Activated naive CD8-positive, alpha-beta T cell treated with anti-CD3 and anti-CD28 coated beads, Interleukin-2, amount 50 U/mL, for 24 hours (primary cell): ENCODE measurements at places on chromosomes 3 and 15.

DNA sequence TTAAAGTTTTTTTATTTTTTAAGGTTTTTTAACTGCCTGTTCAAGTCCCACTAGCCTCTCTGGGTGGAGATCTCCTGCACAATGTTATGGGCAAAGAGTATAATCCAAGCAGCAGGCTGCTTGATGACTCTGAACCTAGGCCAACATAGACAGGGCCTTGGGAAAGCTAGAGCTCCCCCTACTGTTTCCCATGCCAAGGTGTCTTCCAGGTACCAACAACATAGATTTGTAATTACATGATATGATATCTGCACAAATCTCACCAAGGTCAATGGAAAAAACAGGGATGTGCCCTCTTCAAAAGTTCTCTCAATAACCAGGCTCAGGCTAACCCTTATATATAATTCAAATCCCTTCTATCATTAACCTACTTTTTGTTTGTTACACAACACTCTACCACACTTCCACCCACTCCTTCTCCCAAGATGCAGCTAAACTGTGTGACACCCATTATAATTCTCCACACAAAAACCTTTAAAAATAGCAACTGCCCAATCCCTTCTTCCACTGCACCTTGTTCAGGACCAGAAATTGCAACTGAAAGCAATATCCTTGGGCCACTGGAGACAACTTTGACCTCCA, 43.8 kb downstream of the RBM15B start:
- peaks cover 22% of the 10 kb centered on the region for H3K36me3 ChIP-seq
- no peaks in the 10 kb centered on the region for H3K27me3 ChIP-seq
- H3K4me3 ChIP-seq: no peak overlapping the region
- no peaks in the 10 kb centered on the region for H3K4me1 ChIP-seq
- no peak overlapping the region for H3K27ac ChIP-seq

- H3K36me3 ChIP-seq: no peaks in the 10 kb centered on the region
- H3K4me1 ChIP-seq: no peaks in the 10 kb centered on the region
- H3K27ac ChIP-seq: no peak overlapping the region
- no peak overlapping the region for H3K4me3 ChIP-seq
Observed at GRCh38 chr3:55860049-55860721, 373.1 kb upstream of the WNT5A start.

DNA sequence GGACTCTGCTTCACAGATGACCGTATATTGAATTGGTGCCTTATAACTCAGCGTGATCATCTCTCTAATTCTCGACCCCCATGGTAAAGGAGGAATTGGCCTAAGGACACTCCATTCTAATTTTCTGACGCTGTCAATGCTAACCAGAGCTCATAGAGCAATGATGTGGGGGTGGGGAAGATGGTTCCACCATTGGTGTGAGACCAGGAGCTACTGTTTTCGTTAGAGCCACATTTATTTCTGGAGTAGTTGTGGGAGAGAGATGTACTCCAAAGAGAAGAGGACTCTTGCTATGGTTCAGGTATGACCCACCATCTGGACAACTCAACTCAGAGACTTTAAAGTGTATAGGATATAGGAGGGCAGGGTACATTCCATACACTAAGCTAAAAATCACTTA, 16.3 kb downstream of the ZBTB38 start:
- H3K36me3 ChIP-seq: no peaks in the 10 kb centered on the region
- peaks cover 10% of the 10 kb centered on the region for H3K27me3 ChIP-seq

DNA sequence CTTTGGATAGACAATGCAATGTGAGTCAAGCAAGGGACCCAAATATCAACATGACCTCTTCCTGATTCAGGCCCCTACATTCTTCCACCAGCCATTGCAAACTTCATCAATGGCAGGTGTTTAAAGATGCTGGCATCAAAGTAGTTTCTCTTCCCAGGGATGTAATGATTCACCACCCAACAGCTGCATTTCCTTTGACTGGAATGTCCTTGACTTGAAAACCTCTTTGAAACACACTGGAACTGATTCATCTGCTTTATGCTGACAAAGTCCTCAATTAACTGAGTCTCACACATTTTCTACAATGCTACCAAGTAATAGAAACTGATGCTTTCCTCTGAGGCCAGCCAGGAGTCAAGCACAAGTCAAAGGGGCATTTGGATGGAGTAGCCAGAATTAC, 385.5 kb downstream of the GBE1 start:
- no peak overlapping the region for H3K4me3 ChIP-seq
- H3K36me3 ChIP-seq: no peaks in the 10 kb centered on the region
- DNase-seq: no peak
- H3K27ac ChIP-seq: no peak overlapping the region

GRCh38 chr15:73922186-73923151, 3.8 kb upstream of the LOXL1 start:
- DNase-seq: no peak
- no peak overlapping the region for H3K27ac ChIP-seq

DNA sequence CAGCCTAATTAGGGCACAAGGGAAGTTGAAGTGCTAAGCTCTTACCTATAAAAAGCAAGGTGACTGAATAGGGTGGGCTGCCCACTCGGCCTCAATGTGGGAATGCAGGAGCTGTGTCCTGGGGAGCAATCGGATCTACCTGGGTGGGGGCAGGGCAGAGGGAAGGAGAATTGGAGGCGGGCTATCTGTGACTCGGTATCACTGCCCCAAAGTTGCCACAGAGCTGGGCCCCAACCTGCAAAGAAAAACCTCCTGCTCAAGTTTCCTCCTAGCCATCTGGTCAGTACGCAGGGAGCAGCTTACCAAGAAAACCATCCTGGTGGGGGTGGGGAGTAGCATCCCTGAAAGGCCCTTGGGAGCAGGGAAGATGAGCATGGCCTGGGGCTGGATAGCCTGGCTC, 10.7 kb downstream of the CIB2 start:
- no peaks in the 10 kb centered on the region for H3K36me3 ChIP-seq
- no peaks in the 10 kb centered on the region for H3K4me1 ChIP-seq
- H3K4me3 ChIP-seq: no peak overlapping the region
- DNase-seq: no peak
- H3K27me3 ChIP-seq: no peaks in the 10 kb centered on the region
- no peak overlapping the region for H3K27ac ChIP-seq

- H3K36me3 ChIP-seq: no peaks in the 10 kb centered on the region
- H3K27ac ChIP-seq: no peak overlapping the region
- no peaks in the 10 kb centered on the region for H3K27me3 ChIP-seq
Observed at GRCh38 chr3:177322881-177323280, 125.6 kb upstream of the TBL1XR1 start.

GRCh38 chr3:52829482-52829881, 990 bp downstream of the ITIH4 start:
- no peaks in the 10 kb centered on the region for H3K36me3 ChIP-seq
- no peak overlapping the region for H3K27ac ChIP-seq
- H3K4me1 ChIP-seq: no peaks in the 10 kb centered on the region
- DNase-seq: no peak

DNA sequence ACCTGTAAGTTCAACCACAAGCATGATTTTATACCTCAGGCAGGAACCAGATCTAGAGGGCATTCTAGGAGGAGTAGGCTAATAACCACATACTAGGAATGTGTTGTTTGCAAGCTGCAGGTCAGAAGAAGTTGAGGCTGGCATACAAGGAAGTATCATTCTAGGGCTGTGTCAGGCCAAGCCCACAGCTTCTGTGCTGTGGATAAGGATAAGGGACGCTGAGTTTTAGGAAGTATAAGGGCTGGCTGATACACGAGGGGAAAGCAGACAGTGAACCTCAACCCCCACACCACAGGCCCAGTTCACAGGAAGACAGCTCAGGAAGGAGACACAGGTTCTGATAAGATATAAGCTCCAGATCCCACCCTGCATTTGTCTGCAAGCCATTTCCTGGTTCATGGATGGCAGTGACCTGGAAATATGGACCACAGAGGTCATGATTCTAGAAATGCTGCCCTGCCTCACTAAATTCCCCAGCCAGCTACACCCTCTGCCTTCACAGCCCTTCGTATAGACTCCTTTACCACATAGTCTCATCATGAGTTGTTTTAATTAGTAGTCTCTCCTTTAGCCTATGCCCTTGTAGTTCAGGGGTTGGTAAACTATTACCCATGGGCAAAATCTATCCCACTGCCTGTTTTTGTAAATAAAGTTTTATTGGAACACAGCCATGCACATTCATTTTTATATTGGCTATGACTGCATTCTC, 260.7 kb downstream of the OPA1 start:
- no peaks in the 10 kb centered on the region for H3K27me3 ChIP-seq
- H3K4me3 ChIP-seq: no peak overlapping the region

DNA sequence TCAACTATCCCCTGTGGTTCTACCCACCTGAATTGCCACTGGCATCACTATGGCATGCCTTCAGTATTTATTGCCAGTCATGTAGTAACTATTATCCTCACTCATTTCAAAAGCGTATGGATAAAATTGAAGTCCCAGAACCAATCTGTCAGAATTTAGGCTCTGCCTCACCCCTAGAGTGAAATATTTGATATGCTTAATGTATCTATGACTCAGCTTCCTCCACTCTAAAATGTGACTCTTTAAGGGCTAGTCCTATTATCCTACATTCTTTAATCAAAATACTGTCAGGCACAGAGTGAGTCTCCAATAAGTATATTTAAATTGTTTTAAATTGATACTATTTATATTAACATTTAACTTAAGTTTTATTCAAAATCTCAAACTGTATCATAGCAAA, 27.6 kb downstream of the ARPP21 start:
- H3K27ac ChIP-seq: no peak overlapping the region
- H3K27me3 ChIP-seq: peaks cover 2% of the 10 kb centered on the region
- no peaks in the 10 kb centered on the region for H3K36me3 ChIP-seq
- H3K4me3 ChIP-seq: no peak overlapping the region
- no peaks in the 10 kb centered on the region for H3K4me1 ChIP-seq

- H3K36me3 ChIP-seq: no peaks in the 10 kb centered on the region
- no peaks in the 10 kb centered on the region for H3K27me3 ChIP-seq
- no peak overlapping the region for H3K27ac ChIP-seq
- DNase-seq: no peak
- H3K4me3 ChIP-seq: no peak overlapping the region
Observed at GRCh38 chr15:35616498-35617271, 70.7 kb upstream of the DPH6 start.

DNA sequence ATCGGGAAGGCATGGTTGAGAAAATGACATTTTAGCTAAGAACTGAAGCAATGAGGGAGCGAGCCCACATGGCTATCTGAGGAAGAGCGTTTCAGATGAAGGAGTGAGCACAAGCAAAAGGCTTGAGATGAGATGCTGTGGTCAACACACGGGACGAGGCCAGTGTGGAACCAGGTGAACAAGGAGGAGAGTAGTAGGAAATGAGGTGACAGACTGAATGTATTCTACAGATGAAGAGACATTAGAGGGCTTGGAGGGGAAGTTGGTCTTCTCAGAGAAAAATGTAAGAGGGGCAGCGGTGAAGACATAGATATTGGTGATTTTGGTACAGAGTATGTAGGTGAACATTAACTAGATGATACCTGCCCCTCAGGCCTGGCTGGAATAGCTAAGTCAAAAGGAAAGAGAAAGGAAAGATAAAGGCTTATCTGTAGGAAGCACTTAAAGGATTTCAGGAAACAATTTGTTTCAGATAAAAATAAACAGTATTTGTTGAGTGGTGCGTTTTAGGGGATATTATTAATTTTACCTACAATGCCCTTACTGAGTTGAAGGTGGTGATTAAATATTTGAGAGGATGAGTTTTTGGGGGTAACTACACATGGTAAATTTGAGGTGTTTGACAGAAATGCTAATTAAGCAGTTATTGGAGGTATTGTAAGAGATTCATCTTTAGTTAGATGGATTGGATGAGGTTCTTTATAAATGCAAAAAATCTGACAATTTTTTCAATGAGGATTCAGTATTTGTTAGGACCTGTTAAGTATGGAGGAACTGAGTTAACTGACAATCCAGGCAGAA, 57.0 kb downstream of the SLTM start:
- peaks cover 4% of the 10 kb centered on the region for H3K4me1 ChIP-seq
- DNase-seq: no peak
- no peaks in the 10 kb centered on the region for H3K27me3 ChIP-seq
- no peak overlapping the region for H3K4me3 ChIP-seq
